Activated naive CD4-positive, alpha-beta T cell treated with anti-CD3 and anti-CD28 coated beads for 36 hours (primary cell): ENCODE measurements at places on chromosomes 7 and 10. TPM values are rescaled to one million over a fixed set of nuclear protein-coding genes. Genes with fewer than 3 reads are reported as not detected.

Gene ARHGAP19
- total RNA-seq, result 91.9 TPM

Gene CACNA2D1
- total RNA-seq, result not detected

- no peak for DNase-seq
Observed at GRCh38 chr10:130495116-130495862, 359.1 kb downstream of the GLRX3 start.

- no peak for DNase-seq
Observed at GRCh38 chr7:120431016-120431415, 158.0 kb downstream of the KCND2 start.

GRCh38 chr7:27196287-27196767, 3.6 kb downstream of the HOXA13 start:
- DNase-seq, result peak; percentile 92
